Cerebellum (tissue), 4 donors: ENCODE measurements at places on chromosomes 3 and 15.

DNA sequence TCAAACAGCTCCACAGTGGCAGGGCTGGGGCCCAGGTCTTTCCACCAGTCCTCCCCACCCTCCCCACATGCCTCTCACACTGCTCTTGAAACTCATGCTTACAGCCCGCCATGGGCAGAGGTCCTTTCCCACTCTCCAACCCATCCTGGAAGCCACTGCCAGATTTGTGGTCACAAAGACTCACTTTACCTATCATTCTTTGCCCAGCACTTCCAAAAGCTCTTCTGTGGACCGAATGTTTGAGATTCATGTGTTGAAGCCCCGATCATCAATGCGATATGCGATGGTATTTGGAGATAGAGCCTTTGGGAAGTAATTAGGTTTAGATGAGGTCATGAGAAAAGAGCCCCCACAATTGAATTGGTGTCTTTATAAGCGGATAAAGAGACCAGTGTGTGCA is 247.8 kb downstream of the VPS13C start:
- DNase-seq: no peak

DNA sequence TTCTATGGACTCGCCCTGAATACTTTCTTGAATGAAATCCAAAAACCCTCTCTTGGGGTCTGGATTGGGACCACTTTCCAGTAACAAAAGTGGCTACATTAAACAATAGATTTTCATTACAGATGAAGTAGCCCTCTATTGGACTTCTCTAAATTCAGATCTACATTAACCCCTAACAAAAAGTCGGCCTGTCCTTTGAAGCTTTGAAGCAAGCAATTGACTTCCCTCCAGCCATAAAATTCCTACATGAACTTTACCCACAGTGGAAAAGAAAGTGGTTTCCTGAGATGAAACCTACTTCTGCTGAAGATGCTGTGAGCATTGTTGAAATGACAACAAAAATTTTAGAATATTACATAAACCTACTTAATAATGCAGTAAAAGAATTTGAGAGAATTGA is 967.1 kb upstream of the ROBO1 start:
- DNase-seq: no peak

GRCh38 chr15:81625896-81626295 is 251.9 kb upstream of the TMC3 start:
- DNase-seq: no peak

DNA sequence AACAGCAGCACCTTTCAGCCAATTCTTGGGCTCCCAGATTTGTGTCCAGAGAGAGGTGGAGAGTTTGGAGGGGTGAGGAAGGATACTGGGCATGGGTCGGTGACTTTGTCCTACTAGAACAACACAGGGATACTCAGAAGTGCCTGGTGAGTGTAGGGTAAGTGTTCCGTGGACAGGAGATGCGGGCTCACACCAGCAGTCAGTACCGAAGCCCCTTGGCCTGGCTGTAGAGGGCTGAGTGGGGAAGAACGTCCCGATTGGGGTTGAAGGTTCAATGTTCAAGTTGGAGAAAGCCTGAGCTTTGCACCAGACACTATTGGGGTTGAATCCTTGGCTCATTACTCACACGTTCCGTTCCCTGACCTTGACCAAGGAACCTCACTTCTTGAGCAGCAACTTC is 40.8 kb upstream of the SLC6A11 start:
- no peak for DNase-seq

GRCh38 chr3:140748903-140749302 is 71.0 kb downstream of the TRIM42 start:
- no peak for DNase-seq

- DNase-seq: no peak
Observed at GRCh38 chr3:47404955-47405790, 24.4 kb downstream of the PTPN23 start.

GRCh38 chr3:153702106-153702505 is 419.1 kb upstream of the ARHGEF26 start:
- no peak for DNase-seq

GRCh38 chr15:66047321-66048024 is 178.2 kb downstream of the RAB11A start:
- no peak for DNase-seq

DNA sequence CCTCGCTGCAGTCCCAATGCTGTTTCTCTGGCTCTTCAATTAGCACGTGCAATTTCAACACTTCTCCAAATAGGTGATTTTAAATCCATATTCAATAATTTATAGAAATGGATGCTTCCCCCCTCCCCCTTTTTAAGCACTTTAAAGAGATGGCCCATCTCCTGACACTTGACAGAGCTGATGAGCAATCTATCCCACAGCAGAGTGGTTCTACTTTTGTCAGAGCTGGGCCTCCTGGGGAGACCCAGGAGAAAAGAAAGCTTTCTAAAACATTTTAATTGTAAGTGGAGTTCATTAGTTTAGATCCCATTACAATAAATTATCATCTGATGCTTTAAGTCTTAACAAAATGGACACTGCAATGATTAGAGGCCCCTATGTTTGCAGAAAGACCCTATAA is 127.7 kb downstream of the SHQ1 start:
- DNase-seq: no peak

- DNase-seq: no peak
Observed at GRCh38 chr15:67903708-67904107, 63.9 kb upstream of the RNU6-1 start.

GRCh38 chr3:8204853-8205650 is 296.6 kb upstream of the LMCD1 start:
- no peak for DNase-seq

GRCh38 chr15:76996076-76996525 is 1.2 kb downstream of the PSTPIP1 start:
- no peak for DNase-seq

DNA sequence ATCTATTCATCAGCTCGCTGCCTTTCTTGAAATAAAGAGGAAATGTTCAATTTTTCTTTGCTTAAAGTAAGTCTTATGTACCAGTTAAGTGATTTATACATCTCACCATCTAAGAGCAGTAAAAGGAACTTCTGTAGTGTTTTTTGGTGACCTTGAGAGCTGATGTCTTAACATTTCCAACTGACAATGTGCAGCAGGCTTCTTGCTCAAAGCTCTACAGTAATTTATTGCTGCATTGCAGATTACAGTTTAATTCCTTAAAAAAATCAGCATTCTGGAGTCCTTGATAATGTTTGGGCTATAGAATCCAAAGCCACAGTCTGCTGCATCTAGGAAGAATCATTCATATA is 61.6 kb downstream of the DIPK2A start:
- DNase-seq: no peak

DNA sequence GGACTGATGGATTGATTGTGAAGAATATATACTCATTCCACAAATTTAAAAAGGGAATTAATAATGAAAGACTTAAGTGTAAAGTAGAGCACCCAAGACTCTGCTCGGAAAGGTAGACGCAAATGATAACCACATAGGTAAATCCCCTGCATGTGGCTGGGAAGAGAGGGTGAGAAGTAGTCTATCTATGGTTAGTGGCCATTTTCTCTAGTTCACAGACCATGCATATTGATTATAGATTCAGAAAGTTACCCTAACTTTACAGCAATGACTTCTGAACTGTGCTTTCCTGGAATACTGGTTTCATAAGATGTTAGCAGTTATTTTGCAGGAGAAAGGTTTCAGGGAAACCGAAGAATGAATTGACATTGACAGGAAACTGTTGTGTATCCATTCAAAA is 51.7 kb downstream of the CASR start:
- DNase-seq: no peak

DNA sequence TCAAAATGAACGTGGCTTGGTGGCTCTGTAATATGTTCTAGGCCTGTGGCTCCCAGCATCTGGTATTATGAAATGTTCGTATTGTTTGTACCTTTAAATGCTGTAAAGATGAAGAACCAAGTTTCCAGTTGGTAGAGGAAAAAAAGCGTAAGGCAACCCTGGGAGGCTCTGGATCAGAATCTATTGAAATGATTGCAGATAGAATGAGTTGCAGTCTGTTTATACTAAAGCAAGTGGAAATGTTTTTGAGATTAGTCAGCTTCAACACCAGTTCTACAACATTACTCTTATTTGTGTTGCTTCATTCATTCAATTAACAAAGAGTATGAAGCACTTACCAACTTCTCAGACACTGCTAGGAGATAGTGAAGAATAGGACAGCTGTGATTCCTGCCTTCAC is 5.3 kb downstream of the ARL6IP5 start:
- no peak for DNase-seq

GRCh38 chr15:88982304-88982945 is 69.2 kb upstream of the MFGE8 start:
- no peak for DNase-seq

DNA sequence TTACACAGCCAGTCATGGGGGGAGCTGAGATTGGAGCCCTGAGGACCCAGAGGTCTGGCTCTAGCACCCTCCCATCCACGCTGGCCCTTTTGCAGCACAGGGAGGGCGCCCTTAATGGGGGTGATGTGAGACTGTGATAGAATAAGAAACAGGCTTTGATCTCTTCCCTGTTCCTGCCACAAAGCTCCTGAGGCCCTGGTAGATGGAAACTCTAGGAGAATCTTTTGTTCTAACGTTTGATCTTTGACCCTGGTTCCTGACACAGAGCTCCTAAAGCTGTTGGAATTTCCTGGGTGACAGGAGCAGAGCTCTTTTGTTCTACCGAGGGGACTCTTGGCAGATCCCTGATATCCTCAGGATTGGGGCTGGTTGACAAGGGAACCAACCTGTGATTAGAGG is 1.2 kb upstream of the UROC1 start:
- DNase-seq: no peak

- no peak for DNase-seq
Observed at GRCh38 chr3:116863270-116863770, 153.7 kb downstream of the TUSC7 start.

GRCh38 chr15:92048739-92049138 is 195.2 kb downstream of the SLCO3A1 start:
- no peak for DNase-seq

DNA sequence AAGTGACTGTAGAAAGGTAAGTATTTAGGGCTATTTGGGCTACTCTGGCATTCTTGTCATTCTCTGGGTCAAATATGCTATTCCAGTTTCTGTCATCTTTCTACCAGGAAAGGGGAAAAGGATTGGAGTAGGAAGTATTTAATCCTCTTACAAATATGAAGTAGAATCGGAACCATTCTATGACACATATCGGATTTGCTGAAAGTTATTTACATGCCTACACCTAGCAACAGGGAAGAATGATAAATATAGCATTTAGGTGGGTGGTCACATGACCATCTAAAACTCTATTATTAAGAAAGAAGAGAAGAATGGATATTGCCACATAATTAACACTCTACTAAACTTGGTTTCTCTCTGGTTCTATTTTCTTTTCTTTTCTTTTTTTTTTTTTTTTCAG is 1353.1 kb downstream of the ZPLD1 start:
- DNase-seq: no peak

GRCh38 chr3:105139881-105140560 is 226.7 kb upstream of the ALCAM start:
- DNase-seq: no peak

DNA sequence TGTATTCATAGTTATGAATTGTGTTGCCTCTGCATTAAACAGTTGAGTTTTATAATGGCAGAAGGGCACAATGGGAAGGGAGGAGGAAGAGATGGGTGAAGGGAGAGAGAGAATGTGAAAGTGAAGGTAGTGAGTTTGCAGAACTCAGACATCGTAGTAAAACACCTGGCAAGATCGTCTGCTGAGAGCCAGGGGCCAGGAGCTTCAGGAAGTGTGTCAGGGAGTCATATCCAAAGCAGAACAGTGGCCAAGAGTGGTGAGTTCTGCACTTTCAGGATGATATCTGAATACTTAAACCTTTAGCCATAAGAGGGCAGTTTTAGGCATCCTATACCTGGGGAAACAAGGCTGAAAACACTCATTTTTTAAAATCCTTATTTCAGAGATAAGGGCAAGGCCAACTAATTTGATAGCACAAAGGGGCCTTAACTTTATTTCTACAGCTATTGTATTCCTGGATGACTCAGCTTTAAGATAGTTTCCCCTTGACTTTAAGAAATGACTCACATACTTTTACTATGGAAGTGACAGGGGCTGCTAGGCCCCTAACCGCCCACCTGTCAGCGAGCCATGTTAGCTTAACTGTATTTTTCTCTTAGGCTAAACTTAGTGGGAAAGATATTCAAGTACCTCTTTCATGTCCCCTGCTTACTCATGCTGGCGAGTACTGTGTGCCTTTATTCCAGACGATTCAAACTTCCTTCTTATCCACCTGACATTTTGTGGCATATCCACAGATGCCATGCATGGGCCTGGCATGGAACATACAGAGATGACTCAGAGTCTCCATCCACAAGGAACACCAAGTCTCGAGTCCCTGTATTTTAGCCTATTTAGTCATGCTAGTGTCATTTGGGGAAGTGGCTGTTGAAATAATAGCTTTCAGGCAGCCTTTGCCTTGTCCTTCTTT is 53.9 kb downstream of the RLBP1 start:
- DNase-seq: no peak
